ENCODE measurements at places on chromosomes 11 and 22.

GRCh38 chr11:17609291-17610084, 62.4 kb downstream of the OTOG start:
- DNase-seq, result no peak

GRCh38 chr11:133918608-133919260, 38.0 kb downstream of the IGSF9B start:
- DNase-seq, result no peak

GRCh38 chr11:78938971-78939370, 364.3 kb upstream of the NARS2 start:
- DNase-seq, result no peak

DNA sequence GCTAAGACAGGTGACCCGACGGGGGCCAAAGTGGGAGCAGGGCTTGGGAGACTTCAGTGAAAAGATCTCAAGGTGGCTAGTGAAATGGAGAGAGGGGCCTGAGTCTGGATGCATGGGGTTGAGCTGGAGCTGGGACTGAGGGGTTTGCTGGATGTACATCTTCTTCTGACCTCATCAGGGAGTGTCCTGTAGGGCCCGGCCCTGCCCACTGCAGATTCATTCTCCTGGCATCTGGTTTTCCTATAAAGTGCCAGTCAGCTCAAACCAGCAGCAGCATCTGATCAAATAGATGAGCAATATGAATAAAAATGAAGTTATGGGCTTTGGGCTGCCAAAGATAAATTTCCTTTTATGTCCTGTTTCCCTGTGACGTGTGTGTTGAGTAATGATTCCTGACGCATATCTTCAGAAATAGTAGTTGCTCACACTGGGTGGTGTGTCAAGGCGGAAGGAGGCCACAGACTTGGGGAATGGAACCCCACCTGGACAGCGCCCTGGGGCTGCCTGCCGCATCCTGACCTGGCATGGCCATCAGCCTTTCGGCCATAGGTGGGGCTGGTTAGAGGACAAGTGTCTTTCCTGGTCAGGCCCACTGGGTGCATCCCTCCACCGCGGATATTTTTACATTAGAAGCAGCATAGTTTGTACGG, 135.4 kb downstream of the OSBP2 start:
- peak; percentile 79 for DNase-seq

DNA sequence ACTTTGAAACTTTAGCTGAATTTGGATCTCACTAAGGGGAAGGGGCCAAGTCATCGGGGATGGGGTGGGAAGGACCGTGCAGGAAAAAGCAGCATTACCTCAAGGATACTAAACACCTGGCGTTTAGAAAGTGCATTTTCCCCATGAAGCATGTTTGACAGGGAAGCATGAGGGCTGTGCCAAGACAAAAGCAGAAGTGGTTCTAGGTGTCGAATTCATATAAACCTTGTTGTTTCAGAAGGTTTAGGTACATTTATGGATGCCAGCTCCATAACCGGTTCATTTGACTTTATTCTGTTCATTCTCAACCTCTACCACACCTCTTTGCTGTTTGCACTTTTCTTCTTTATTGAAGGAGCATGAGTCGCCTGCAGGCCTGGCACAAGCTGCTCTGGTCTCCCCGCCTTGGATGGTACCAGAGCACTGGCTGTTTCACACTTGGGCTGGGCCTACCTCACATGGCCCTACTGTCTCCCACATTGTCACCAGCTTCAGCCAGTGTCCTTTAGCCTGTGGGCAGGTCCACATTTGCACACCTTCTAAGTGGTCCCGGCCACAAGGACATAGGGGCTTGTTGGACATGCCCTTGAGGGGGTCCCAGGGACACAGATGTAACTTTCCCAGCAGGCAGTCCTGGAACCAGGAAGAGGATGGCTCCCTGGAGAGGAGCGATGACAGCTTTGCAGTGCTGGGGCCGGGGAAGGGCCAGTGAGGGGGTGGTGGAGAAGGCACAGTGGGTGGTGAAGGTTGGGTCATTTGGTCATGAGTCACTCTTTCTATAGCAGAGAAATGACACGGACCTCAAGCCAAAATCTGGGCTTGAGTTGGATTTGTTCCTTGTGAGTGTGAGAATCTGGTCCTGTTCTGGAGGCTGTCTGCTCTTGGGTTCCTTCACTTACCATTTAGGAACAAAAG, 3.2 kb upstream of the ST14 start:
- peak; percentile 32 for DNase-seq

DNA sequence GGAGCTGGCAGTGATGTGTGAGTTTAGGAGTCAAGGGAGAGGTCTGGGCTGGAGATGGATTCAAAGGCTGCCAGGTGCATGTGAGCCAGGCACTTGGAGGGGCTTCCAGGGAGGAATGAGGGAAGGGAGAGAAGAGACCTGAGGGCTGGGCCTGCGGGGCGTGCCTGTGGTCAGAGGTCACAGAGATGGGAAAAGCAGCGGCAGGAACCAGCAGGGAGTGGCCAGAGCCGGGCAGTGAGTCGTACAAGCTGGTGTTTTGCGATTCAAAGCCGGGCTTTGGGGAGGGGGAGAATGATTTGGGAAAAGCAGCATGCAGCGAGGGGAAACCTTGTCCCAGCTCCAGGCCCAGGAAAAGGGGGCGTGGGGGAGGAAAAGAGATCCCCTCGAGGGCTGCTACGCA, 96.9 kb upstream of the RTL6 start:
- DNase-seq, result no peak

DNA sequence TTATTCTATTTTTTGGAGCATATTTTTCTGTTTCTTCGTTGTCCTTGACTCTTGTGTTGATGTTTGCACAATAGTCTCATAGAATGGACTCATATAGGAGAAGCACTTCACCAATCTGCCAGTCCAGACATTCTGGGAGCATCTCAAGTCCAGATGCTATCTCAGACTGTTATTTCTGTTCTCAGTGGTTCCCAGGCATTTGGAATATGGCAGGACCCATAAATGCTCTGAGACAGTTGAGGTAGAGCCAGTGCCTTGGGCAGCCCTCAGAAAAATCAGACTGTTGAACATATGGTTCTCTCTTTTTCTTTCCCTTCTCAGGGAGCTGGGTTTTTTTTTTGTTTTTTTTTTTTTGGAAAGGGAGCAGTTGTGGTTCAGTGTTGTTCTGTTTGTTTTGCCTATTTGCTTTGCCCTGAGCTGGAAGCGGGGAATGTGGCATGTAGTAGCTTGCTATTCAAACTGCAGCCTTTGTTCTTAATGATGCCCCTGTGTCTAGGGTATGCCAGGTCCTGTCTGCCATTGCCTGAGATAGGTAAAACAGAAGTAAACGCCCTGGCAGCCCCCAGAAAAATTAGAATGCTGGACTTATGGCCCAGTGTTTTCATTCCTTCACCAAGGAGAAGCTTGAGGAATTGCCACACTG, 3.7 kb upstream of the MS4A2 start:
- no peak for DNase-seq

DNA sequence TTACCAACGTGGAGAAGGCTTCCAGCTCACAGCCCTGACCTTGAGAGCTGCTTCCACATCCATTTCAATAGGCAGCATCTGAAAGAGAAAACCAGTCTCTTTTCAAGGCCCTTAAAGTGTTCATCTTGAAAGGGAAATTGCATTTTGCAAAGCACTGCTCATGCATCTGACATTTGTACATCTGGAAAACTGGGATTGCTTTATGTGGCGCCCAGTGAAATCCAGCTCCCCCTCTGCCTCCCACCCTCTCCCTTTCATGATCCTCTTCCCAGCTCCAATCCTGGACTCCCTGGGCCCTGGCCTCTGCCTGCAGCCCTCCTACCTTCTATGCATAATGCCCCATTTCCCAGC, 17.4 kb downstream of the TP53AIP1 start:
- no peak for DNase-seq

- DNase-seq, result no peak
Observed at GRCh38 chr22:17303840-17304779, 65.2 kb upstream of the CECR2 start.

- no peak for DNase-seq
Observed at GRCh38 chr11:13375798-13376197, 87.2 kb downstream of the BTBD10 start.

- no peak for DNase-seq
Observed at GRCh38 chr22:17234144-17234623, 14.9 kb upstream of the ADA2 start.
